ENCODE measurements at places on chromosomes 13 and 19.

DNA sequence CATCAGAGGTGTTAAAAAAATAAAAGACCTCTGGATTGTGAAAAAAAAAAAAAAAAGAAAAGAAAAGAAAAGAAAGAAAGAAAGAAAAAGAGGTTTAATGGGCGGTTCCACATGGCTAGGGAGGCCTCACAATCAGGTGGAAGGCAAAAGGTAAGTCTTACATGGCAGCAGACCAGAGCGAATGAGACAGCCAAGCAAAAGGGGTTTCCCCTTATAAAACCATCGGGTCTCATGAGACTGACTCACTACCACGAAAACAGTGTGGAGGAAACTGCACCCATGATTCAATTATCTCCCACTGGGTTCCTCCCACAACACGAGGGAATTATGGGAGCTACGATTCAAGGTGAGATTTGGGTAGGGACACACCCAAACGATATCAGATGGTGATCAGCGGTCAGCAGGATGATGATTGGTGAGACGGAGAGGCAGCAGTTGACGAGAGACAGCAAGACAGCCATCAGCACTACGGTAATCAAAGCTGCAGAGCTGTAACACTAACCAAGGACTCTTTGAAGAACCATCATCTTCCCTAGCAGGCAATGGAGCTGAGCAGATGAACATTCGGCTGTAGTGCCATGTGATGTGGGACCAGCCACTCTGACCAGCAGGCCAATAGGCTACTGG lies 3.9 kb upstream of the CD209 start:
- DNase-seq, result peak; percentile 76

- peak; percentile 40 for DNase-seq
Observed at GRCh38 chr13:61531383-61532065, 115.9 kb upstream of the PCDH20 start.

- DNase-seq, result peak; percentile 97
Observed at GRCh38 chr19:3557461-3558248, at the start of gene MFSD12. TSS of gene MFSD12 (minus strand) at chr19:3557586. CDS start at chr19:3557403, 183 bp downstream.

- DNase-seq, result peak; percentile 3
Observed at GRCh38 chr19:12364391-12365235, 870 bp downstream of the ZNF442 start.

DNA sequence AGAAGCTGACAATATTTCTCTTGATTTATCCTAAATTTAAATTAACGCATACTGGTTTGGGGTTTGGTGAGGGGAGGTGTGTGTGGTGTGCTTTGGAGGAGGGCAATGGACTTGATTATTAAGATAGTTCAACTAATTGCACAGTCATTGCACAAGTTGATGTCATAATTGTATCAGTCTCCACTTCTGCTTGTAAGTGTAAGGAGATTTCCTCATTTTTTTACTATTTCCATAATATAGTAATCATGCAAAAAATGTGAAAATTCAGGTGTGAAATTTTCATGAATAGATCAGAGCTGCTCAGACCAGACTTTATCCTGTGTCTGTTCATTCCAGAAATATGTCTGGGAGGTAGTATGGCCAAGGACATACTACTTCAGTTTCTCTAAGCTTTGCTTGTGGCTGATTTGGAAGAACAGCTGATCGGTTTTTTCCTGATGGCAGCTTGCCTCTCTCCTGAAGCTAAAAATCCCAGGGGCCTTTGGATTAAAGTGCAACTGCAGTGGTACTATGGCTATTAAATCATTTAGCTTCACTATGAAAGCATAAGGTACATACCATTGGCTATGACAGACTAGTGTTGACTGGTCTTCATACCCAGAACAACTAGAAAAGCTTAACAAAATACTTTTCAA lies 201.8 kb upstream of the MIR17HG start:
- DNase-seq, result no peak

DNA sequence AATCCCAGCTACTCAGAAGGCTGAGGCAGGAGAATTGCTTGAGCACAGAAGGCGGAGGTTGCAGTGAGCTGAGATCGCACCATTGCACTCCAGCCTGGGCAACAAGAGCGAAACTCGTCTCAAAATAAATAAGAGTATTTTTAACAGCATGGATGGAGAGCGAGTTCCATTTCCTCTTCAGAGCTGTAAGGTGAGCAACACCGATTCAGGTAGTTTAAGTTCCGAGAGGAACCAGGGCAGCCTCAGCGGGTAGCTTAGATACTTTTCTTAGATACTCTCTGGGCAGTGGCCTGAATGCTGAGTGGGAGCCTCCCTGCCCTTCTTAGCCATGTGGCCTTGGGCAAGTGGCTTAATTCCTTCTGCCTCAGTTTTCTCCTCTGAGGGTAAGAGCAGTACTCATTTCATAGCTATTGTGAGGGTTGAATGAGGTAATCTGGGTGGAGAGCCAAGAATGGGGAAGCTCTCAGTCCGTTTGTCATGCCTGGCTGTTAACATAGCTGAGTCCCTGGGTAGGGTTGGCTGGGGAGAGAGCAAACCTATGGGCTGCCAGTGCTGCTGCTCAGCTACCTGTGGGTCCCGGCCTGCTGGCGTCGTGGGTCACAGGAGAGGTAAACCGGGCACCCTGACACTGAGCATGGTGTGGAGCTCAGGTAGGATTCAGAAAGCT lies 4.1 kb downstream of the ATP11A start:
- DNase-seq, result peak; percentile 52

GRCh38 chr13:113604186-113604585 lies 19.6 kb downstream of the TFDP1 start:
- peak; percentile 28 for DNase-seq

DNA sequence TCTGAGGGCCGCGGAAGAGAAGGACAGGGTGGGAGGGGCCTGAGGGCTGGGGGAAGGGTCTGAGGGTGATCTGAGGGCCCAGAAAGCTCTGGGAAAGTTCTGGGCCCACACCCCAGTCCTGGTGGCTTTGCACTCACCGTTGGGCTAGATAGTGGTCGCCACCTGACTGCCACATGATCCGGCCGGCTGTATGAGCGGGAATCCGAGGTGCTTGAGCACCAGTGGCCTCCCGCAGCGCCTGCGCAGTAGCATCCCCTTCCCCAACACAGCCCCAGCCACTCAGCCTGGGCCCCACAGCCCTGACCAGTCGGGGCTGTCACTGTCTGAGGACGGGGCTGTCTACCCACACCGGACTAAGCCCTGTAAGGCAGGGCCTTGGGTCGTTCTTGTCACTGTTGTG lies 15.0 kb downstream of the PRODH2 start:
- DNase-seq, result no peak

GRCh38 chr19:58400316-58400915 lies 5.0 kb downstream of the RNF225 start:
- no peak for DNase-seq

- DNase-seq, result no peak
Observed at GRCh38 chr13:35191883-35192282, 249.8 kb downstream of the NBEA start.

- DNase-seq, result no peak
Observed at GRCh38 chr13:47064381-47064780, 167.5 kb upstream of the HTR2A start.

DNA sequence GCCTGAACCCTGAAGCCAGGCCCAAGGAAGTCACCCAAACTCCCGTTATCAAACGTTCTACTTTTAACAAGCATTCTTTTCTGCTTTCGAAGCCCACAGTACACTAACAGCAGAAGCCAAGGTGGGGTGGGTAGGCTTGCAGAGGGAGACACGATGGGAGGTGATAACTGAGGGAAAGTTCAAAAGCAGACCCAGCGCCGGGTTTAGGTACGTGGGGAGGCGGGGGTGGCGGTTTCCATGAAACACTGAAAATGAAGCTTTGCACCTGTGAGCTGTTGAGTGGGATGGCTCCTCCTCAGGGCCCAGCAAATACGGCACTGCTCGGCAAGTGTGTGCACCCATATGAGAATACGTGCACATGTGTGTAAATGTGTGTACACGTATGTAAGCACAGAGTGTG lies 49.8 kb downstream of the KLF2 start:
- DNase-seq, result no peak

- DNase-seq, result peak; percentile 33
Observed at GRCh38 chr13:35475960-35476943, at the start of gene MAB21L1. TSS of gene MAB21L1 (minus strand) at chr13:35476689. CDS start at chr13:35476138, 551 bp downstream.

All from GM12865 (cell line).